ENCODE measurements at places on chromosomes 3 and 15.

- H3K36me3 ChIP-seq: no peaks in the 10 kb centered on the region
- H3K4me1 ChIP-seq: no peaks in the 10 kb centered on the region
- peaks cover 1% of the 10 kb centered on the region for H3K27me3 ChIP-seq
- DNase-seq: no peak
These were observed 71.4 kb upstream of the WDR72 start for GRCh38 chr15:53830707-53831386.

GRCh38 chr3:192917404-192918274 lies at the start of gene MB21D2:
Gene MB21D2 (minus strand): TSS chr3:192917856. CDS start chr3:192917840, 16 bp downstream.
- H3K36me3 ChIP-seq: peaks cover 23% of the 10 kb centered on the region
- H3K4me1 ChIP-seq: peaks cover 57% of the 10 kb centered on the region

DNA sequence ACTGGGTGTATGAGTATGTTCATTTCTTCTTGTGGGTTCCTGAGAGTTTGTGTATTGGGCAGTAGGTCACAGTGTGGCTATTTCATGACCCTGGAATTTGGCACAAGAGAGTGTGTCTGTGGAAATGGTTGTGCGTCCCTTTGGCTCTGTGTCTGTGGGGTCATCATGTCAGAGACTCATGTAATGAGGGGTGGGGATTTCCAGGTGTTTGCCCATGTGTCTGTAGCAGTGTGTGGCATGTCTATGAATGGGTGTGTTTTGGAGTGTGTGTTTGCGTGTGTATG lies 1.3 kb upstream of the GATA2 start:
- H3K4me1 ChIP-seq: peaks cover 32% of the 10 kb centered on the region
- H3K27me3 ChIP-seq: peaks cover 9% of the 10 kb centered on the region
- no peak for DNase-seq
- H3K27ac ChIP-seq: no peak overlapping the region
- H3K36me3 ChIP-seq: peaks cover 25% of the 10 kb centered on the region

DNA sequence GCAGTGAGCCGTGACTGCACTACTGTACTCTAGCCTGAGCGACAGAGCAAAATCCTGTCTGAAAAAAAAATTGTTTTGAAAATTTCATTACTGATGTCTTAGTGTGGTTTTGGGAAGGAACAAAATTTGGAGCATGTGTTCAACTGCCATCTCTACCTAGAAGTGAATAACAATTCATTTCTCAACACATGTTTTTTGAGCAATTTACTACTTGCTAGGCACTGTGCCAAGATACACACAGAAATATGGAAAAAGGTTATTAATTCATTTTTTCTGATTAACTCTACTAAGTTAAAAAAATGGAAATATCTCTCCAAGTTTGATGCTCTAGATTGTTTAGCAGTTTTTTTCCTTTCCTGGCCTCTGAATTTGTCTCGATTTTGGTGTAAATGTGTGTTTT lies 5.2 kb upstream of the TCF12 start:
- H3K36me3 ChIP-seq: peaks cover 15% of the 10 kb centered on the region
- H3K27me3 ChIP-seq: no peaks in the 10 kb centered on the region
- no peak for DNase-seq
- peaks cover 25% of the 10 kb centered on the region for H3K4me1 ChIP-seq

DNA sequence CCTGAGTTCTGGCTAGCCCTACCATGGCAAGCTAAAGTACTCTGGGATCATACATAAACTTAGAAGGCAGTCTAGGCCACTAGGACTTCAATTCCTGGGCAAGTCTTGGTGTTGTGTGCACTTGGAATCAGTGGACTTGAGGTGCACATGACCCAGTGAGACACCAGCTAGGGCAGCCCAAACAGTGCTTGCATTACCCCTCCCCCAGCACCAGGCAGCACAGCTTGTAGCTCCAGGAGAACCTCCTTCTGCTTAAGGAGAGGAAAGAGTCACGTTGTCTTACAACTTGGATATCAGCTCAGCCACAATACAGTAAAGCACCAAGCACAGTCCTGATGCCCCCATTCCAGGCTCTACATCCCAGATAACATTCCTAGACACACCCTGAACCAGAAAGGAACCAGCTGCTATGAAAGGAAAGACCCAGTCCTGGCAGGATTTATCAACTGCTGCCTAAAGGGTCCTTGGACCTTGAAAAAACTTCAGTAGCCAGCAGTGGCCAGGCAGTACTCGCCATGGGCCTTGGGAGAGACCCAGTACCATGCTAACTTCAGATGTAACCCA lies 57.2 kb downstream of the MYO9A start:
- H3K27ac ChIP-seq: no peak overlapping the region
- H3K36me3 ChIP-seq: peaks cover 8% of the 10 kb centered on the region
- no peaks in the 10 kb centered on the region for H3K27me3 ChIP-seq
- no peak overlapping the region for H3K4me3 ChIP-seq
- H3K4me1 ChIP-seq: peaks cover 29% of the 10 kb centered on the region

DNA sequence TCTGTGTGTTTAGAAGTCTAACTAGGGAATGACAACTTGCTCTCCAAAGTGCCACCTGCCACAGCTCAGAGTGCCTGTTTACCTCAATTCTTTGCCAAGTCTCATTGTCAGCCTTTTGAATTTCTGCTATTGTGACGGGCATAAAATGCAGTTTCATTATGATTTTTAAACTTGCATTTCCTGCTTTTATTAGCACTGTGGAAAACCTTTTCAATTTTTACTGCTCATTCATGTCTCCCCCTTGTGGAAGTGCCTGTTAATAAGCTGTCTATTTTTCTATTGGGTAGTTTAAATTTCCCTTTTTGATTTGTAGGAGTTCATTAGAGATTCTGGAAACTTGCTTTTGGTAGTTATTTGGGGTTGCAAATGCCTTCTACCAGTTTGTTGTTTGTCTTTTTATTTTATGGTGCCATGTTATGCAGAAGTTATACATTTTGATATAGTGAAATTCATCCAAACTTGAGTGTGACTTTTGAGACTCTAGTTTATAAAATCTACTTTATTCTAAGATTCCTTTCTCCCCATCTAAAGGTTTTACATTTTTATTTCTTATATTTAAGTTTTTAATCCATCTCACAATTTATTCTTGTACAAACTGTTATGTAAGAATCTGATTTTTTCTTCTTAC lies 53.9 kb upstream of the FRMD4B start:
- no peaks in the 10 kb centered on the region for H3K36me3 ChIP-seq
- no peak overlapping the region for H3K27ac ChIP-seq
- H3K27me3 ChIP-seq: peaks cover 1% of the 10 kb centered on the region
- H3K4me3 ChIP-seq: peak overlapping the region; percentile 51

DNA sequence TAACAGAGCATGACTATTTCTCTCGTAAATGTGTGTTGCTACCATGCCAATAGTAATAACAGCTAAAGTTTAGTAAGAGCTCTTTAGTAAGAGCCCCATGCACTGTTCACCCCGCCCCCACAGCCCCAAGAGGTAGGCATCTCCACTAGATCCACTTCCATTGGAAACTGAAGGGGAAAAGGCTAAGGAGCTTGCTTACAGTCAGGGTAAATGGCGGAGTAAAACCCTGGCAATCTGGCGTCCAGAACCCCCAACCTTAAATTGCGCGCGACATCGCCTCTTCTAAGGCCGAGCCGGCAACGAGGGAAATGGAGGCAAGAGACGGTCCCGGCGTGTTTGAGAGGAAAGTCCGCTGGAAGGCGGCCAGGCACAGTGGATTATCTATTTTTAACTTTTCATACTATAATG lies 654 bp upstream of the C3orf38 start:
- peaks cover 32% of the 10 kb centered on the region for H3K4me1 ChIP-seq
- peak; percentile 25 for DNase-seq
- H3K27me3 ChIP-seq: peaks cover 2% of the 10 kb centered on the region
- no peaks in the 10 kb centered on the region for H3K36me3 ChIP-seq
- H3K27ac ChIP-seq: peak overlapping the region; percentile 97

DNA sequence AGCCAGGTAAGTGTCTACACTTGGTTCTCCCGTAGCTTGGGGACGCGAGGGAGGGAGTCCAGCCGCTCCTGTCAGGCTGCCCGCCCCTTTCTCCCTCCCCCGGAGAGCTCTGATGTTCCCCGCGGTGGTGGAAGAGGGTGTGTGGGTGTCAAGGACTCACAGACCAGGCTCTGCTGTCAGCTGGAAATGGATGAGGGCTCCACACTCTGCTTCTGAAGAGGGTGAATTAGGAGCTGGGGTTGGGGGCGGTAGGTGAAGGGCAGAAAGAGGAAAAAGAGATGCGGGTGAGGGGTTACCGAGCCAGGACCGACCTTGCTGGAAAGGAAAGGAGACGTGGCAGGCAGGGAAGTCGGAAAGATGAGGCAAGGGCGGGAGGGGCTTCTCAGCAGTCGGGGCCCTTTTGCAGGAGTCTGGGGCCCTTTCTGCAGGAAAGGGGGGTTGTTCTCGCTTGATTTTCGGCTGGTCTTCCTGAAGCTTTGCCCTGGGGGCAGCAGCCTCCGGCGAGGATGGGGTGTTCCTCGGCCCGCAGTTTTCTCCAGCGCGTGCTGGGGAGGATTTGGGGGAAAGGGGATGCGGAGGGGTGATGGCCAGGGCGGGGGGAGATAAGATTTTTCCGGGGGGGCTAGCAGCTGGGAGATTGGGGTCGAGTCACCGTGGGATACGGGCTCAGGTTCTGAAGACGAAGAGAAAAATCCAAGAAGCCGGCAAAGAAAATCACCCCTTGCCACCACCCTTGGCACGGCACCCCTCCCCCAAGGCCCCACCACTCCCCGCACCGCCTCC lies 602 bp upstream of the BAHD1 start:
- DNase-seq: peak; percentile 7
- H3K27me3 ChIP-seq: peaks cover 39% of the 10 kb centered on the region
- peaks cover 39% of the 10 kb centered on the region for H3K4me1 ChIP-seq
- H3K36me3 ChIP-seq: no peaks in the 10 kb centered on the region
- H3K27ac ChIP-seq: peak overlapping the region; percentile 75

GRCh38 chr3:77039606-77040171 lies at the start of gene ROBO2:
Gene ROBO2 (plus strand): TSS chr3:77040099. CDS start chr3:77040786, 687 bp downstream.
- no peak within 1 kb of the TSS for H3K27ac ChIP-seq
- H3K27me3 ChIP-seq: peaks cover 19% of the 10 kb centered on the region
- H3K4me1 ChIP-seq: peaks cover 17% of the 10 kb centered on the region

- no peak for DNase-seq
- peaks cover 3% of the 10 kb centered on the region for H3K27me3 ChIP-seq
- no peak overlapping the region for H3K27ac ChIP-seq
- H3K4me1 ChIP-seq: peaks cover 38% of the 10 kb centered on the region
These were observed 6.7 kb downstream of the BCL2L10 start for GRCh38 chr15:52105846-52106245.

DNA sequence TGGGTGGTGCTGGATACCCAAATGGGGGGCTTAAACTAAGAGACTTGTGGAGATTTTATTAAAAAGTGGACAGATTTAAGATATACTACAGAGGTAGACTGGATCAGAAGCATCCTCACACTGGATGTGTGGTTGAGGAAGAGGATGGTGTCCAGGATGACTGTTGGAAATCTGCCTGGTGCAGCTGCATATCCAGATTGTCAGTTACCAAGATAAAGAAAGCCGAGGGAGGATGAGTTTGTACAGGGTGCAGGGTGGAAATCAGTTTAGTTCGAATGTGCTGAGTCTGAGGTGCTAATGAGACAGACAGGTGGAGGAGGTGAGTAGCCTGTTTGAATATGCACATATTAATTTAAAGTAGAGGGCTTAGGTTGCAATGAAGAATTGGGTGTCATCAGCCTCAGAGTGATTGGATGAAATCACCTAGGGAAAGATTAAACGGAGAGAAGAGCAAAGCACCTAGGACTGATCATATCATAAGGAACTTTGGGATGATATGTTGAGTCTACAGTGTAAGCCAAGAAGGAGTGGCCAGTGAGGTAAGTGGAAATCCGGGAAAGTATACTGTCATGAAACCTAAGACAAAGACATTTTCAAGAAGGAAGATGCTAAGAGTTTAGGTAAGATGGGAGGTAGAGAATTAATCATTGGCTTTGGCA lies 74.1 kb upstream of the GOLGA8B start:
- no peaks in the 10 kb centered on the region for H3K36me3 ChIP-seq
- H3K4me1 ChIP-seq: peaks cover 6% of the 10 kb centered on the region
- peaks cover 19% of the 10 kb centered on the region for H3K27me3 ChIP-seq

DNA sequence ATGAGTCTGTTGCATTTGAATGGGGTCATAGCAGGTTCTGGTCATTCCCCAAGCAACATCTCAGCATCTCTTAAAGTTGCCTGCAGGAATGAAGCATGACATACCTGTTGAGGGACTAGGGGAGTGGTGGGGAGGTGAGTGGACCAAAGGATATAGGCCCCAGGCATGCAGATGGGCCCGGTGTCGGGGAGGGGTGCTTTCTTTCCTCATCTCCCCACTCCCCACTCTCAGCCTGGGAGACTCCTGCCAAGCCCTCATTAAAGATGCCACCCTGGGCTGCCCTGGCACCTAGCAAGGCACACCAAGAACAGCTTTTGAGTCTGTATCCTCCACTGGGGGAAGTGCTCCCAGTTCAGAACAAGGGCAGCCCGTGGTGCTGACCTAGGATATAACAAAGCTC lies 54.2 kb downstream of the GRIP2 start:
- no peak overlapping the region for H3K27ac ChIP-seq
- H3K4me1 ChIP-seq: peaks cover 6% of the 10 kb centered on the region
- DNase-seq: no peak
- H3K27me3 ChIP-seq: peaks cover 2% of the 10 kb centered on the region
- H3K36me3 ChIP-seq: peaks cover 22% of the 10 kb centered on the region
- no peak overlapping the region for H3K4me3 ChIP-seq

- H3K27ac ChIP-seq: no peak overlapping the region
- H3K36me3 ChIP-seq: peaks cover 42% of the 10 kb centered on the region
- DNase-seq: no peak
- H3K4me3 ChIP-seq: no peak overlapping the region
- H3K4me1 ChIP-seq: peaks cover 86% of the 10 kb centered on the region
- peaks cover 1% of the 10 kb centered on the region for H3K27me3 ChIP-seq
These were observed 11.1 kb downstream of the ARHGAP31 start for GRCh38 chr3:119305286-119305685.

DNA sequence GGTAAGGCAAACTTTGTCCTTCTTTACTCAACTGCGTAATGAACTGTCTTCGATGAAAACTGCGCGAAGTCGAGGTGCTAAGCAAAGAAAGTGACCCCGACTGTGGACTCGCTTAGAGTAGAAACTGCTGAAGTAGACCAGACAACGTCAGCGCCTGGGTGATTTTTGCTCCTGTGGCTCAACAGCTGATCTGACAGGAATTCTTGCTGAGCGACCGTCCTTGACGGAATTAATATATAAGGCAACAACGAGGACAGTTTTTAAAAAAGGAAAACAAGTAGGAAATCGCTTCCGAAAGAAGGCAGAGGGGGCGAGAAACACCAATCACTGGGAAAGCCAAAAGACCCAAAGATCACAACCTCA lies 541 bp downstream of the RPS27L start:
- peak; percentile 23 for DNase-seq
- peaks cover 35% of the 10 kb centered on the region for H3K4me1 ChIP-seq
- peak overlapping the region; percentile 100 for H3K4me3 ChIP-seq
- peaks cover 5% of the 10 kb centered on the region for H3K27me3 ChIP-seq
- H3K36me3 ChIP-seq: peaks cover 45% of the 10 kb centered on the region

GRCh38 chr15:77144026-77144425 lies 73.1 kb upstream of the TSPAN3 start:
- no peaks in the 10 kb centered on the region for H3K27me3 ChIP-seq
- peak overlapping the region; percentile 81 for H3K4me3 ChIP-seq
- DNase-seq: peak; percentile 20
- H3K4me1 ChIP-seq: peaks cover 74% of the 10 kb centered on the region
- peak overlapping the region; percentile 96 for H3K27ac ChIP-seq
